ENCODE measurements at places on chromosomes 1 and 21.
A peak's percentile ranks its signal among the peaks of the same experiment; 100 is the strongest.

DNA sequence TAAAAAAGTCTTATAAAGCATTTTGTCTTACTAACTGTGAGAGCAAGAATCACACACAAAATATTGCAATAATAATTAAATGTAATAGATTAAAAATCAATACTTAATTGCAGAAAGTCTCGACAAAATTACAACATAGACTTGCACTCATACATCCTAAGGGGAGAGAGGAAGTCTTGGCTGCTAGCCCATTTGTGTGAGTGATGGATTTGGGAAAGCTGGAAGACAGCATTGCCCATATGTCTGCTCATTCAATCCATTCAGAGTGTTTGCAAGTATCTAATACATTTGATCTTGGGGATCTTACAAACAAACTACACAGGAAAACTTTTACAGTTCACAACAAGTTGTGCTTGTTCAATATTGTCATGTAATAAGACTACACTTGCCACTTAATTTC is 140.5 kb downstream of the COL11A1 start:
- no peak overlapping the region for H3K4me3 ChIP-seq
- no peak overlapping the region for H3K27ac ChIP-seq
- H3K27me3 ChIP-seq = no peaks in the 10 kb centered on the region
- no peaks in the 10 kb centered on the region for H3K4me1 ChIP-seq
- DNase-seq = no peak

GRCh38 chr1:155010211-155010918 is 7.8 kb downstream of the ZBTB7B start:
- no peak for DNase-seq
- H3K27me3 ChIP-seq = no peaks in the 10 kb centered on the region
- H3K36me3 ChIP-seq = peaks cover 21% of the 10 kb centered on the region
- peak overlapping the region; percentile 97 for H3K27ac ChIP-seq
- peak overlapping the region; percentile 96 for H3K4me3 ChIP-seq

DNA sequence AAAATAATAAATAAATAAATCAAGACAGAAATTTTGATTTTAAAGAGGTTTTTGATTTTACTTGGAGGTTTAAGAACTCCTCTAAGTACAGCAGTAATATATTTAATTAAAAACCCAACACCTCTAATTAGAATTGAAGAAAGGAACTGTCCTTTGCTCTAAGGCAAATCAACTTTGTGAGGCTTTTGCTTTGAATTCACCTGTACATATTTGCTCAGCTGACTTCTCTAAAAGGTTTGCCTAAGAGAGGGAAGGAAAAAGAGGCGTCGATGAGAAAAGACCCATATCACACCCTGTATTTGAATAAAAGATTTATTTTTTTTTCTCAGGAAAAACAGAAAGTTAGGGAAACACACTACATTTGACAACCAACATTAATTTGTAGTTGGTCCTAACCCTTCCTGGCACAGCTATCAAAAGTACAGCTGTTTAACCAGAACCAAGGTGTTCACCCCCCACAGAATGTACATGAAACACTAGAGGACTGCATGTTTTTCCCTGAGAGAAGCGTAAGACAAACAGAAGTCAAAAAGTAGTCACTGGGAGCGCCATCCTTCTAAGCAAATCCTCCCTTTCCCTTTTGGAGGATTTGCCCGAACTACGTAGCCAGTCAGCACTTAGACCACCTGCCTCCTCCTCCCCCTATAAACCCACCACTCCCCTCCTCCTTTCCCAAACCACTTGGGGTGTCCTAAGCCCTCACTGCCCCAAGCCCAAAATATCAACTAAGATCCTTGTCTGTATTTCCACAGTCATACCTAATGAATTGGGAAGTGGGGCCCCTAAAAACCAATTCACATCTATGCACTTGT is 4.9 kb downstream of the MCL1 start:
- H3K27ac ChIP-seq = peak overlapping the region; percentile 100
- no peak for DNase-seq
- peaks cover 73% of the 10 kb centered on the region for H3K36me3 ChIP-seq
- no peaks in the 10 kb centered on the region for H3K27me3 ChIP-seq
- H3K4me3 ChIP-seq = peak overlapping the region; percentile 99

GRCh38 chr1:65793359-65793732 is 651 bp downstream of the PDE4B start:
- DNase-seq = no peak
- no peak overlapping the region for H3K27ac ChIP-seq
- H3K36me3 ChIP-seq = no peaks in the 10 kb centered on the region
- no peak overlapping the region for H3K4me3 ChIP-seq
- no peaks in the 10 kb centered on the region for H3K4me1 ChIP-seq

DNA sequence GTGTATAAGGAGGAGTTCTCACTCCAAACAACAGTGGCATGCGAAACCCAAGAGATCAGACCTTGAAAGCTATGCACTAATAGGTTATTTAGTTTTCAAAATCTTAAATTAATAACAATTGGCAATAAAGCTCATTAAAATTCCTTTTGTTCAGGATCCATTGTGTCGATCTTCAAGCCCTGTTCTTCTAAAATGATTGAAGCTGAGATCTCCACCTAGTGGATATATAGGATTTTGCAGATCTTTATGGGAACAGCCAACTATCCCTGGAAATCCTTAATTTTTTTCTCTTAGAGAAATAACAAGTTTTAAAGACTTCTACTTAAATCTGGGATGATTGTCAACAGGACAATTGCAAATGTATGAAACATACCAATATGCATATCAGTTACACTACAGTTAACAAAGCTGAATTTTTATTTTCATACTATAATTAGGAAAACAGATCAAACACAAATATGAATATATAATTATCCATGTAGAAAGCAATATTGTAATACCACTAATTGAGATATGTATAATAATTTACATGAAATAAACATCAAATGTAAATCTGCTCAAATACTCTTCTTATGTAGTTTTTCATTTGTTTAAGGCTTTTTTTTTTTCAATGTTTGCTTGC is 43.3 kb downstream of the LRRC53 start:
- no peaks in the 10 kb centered on the region for H3K36me3 ChIP-seq
- no peak overlapping the region for H3K4me3 ChIP-seq

- no peaks in the 10 kb centered on the region for H3K27me3 ChIP-seq
- H3K4me3 ChIP-seq = peak overlapping the region; percentile 56
- peaks cover 29% of the 10 kb centered on the region for H3K4me1 ChIP-seq
- no peak for DNase-seq
- peak overlapping the region; percentile 62 for H3K27ac ChIP-seq
Measured at GRCh38 chr1:86155051-86155806, 1.3 kb downstream of the COL24A1 start.

All from esophagus squamous epithelium (tissue), 5 donors.